NCI-H2081 (cell line): ENCODE measurements at places on chromosomes 7 and 10.
A peak's percentile ranks its signal among the peaks of the same experiment; 100 is the strongest.

- DNase-seq, result no peak
Observed at GRCh38 chr10:74039561-74040145, 41.7 kb downstream of the VCL start.

DNA sequence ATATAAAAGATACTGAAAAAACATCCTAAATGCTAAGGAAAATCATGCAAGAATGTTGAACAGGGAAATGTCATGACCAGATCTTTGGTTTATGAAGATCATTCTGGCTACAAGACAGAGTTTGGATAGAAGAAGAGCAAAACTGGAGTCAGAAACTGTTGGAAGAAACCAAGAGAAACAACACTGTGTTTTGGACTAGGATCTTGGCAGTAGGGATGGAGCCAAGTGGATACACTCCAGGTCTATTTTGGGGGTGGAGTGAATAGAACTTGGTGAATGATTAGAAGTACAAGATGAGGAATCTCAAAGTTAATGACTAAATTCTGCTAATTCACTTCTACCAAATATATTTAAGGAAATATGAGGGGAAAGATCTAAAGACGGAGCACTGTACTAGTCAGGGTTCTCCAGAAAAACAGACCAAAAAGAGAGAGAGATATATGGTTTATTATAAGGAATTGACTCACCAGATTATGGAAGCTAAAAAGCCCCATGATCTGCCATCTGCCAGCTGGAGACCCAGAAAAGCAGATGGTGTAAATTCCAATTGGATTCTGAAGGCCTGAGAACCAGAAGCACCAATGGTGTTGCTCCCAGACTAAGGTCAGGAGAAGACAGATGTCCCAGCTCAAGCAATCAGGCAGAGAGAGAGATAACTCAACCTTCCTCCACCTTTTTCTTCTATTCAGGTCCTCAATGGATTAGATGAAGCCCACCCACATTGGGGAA is 254.9 kb downstream of the TRIL start:
- no peak for DNase-seq

DNA sequence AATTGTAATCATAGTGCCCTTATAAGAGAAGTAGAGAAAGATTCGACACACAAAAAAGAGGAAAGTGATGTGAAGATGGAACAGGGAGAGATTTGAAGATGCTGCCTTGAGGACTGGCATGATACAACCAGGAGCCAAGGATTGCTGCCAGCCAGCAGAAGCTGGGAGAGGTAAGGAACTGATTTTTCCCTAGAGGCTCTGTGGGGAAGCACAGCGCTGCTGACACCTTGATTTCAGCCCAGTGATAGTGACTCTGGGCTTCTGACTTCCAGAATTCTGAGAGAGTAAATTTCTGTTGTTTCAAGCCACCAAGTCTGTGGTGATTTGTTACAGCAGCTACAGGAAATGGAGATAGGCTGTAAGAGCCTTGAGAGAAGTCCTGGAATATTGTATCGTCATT is 98.2 kb downstream of the RAB11FIP2 start:
- no peak for DNase-seq

- no peak for DNase-seq
Observed at GRCh38 chr7:11355399-11356005, 381.8 kb downstream of the PHF14 start.

GRCh38 chr7:36617408-36617807 is 106.9 kb downstream of the AOAH start:
- no peak for DNase-seq

DNA sequence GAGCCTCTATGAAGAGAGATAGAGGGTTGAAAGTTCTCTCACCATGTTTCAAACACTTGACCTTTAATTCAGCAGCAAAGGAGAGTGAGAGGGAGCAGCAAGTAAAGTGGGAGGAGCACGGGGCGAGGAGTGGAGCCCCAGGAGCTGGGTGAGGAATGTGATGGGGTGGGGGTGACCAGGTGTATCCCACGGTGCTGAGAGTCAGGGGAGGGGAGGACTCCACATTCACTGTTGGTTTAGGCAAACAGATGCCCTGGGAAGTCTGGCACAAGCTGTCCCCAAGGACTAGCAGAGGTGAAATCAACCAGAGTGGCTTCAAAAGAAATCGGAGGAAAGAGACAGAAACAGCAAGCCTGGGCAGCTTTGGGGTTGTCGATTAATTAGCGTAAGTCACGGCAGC is 101.8 kb upstream of the PITRM1 start:
- DNase-seq, result no peak

GRCh38 chr10:35564341-35564968 is 40.7 kb upstream of the GJD4 start:
- DNase-seq, result no peak

DNA sequence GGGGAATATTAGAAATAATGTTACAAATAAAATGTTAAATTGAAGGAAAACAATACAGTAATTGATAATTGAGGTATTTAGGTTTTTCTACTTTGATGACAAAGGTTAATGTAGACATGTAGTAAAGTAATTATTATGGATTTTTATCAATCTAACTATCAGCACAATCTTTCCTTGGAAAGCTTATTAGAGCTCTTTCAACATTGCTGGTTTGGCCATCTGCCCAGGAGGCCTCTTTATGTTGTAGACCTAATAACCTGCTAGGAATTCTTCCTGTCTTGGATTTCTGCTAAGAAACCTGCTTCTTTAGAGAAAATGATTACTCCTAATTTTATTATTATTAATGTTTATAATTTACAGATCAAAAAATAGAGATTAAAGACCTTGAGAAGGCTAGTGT is 78.9 kb downstream of the CHRM2 start:
- no peak for DNase-seq

- DNase-seq, result no peak
Observed at GRCh38 chr10:108545921-108546320, 1377.4 kb downstream of the XPNPEP1 start.

GRCh38 chr10:128793726-128794655 is 667.8 kb upstream of the MKI67 start:
- no peak for DNase-seq

- no peak for DNase-seq
Observed at GRCh38 chr10:47184724-47185330, 115.2 kb upstream of the GDF10 start.

- DNase-seq, result no peak
Observed at GRCh38 chr10:22833781-22834180, 94.1 kb upstream of the ARMC3 start.

- no peak for DNase-seq
Observed at GRCh38 chr7:67564959-67565358, 568.3 kb downstream of the TYW1 start.

DNA sequence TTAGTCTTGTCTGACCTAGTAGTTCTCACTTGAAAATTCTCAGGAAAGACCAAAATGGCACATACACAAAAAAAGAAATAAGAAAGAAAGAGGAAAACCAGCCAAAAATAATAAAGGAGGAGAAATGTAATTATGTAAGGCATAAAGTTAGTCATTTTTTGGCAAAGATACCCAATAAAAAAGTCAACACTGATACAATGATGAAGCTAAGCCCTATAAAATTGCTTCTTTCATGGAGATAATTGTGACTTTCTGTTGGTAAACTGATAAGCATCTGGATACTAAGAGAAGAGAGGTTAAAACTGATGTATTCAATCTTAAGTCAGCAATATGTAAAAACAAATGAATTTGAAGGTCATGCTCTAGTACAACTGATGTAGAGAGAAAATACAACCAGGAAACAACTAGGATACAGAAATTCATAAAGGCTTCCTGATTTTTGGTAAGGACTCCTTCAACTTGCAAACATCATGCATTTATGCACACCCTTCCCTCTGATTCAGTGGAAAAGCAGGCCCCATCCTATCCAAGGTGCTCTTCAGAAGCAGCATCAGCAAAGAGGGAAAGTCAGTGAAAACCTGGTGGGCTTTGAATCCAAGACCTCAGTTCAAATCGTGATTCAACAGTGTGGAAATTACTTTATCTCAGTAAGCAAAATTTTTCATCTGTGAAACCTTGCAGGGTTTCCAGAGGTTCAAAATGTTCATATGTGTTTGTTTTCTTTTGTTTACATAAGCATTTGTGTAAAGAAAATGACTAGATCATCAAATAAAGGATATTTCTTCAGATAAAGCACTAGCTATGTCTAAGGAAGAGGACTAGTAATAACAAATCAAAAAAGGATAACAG is 32.6 kb downstream of the IMMP2L start:
- DNase-seq, result no peak

DNA sequence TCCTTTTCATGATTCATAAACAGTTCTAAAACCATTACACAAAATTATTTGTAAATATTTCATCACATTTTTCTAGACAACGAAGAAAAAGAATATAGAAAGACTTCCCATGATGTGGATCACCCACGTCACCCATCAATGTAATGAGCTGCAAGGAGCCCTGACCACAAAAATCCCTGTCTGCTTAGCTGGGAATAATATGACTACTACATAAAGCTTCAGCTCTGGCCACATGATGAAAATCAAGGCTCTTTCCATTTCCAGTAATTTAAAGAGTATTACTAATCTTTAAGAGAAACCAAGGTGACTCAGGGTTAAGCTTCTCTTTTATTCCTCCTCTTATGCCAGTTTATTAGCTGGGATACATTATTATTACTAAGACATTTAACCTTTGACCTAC is 180.8 kb upstream of the CACNA2D1 start:
- DNase-seq, result no peak

- peak; percentile 42 for DNase-seq
Observed at GRCh38 chr10:12902135-12902572, 99.4 kb downstream of the CCDC3 start.

- DNase-seq, result peak; percentile 37
Observed at GRCh38 chr7:77537778-77538280, 734 bp downstream of the PTPN12 start.

GRCh38 chr7:138097064-138097741 is 20.9 kb downstream of the AKR1D1 start:
- DNase-seq, result peak; percentile 16

GRCh38 chr10:77781451-77782327 is 144.1 kb upstream of the KCNMA1 start:
- no peak for DNase-seq

DNA sequence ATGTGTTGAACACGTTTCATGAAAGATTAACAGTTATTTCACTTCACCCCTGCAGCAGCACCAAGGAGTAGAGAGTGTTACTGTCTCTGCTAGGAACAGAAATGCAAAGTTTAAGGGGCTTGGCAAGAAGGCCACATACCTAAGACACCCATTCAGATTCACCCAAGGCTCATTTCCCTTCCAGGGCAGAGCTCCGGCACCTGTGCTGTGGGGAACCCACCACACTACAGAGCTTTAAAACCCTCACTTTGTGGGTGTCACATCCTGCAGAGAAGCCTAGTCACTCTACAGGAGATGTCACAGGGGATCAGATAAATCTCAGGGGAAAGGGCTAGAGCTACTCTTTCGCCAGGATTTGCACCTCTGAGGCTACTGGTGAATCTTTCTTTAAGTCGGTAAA is 176.1 kb upstream of the KLF6 start:
- DNase-seq, result no peak

DNA sequence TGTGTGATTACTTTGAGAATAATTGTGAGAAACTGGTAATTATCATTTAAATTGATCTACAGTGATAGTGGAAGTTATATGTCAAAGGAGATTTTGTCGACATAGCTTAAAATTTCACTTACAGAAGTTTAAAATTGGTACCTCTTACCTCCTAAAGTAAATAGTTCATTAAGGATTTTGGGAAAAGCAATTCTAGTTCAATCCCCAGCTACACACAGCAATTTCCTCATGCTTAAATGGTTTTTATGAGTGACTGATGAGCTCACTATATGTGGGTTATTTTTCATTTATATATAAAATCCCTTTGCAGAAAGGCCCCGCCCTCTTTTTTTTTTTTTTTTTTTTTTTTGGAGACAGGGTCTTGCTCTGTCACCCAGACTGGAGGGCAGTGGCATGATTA is 12.7 kb downstream of the KMT2E start:
- no peak for DNase-seq

GRCh38 chr7:157409149-157409752 is 72.4 kb downstream of the DNAJB6 start:
- DNase-seq, result no peak

DNA sequence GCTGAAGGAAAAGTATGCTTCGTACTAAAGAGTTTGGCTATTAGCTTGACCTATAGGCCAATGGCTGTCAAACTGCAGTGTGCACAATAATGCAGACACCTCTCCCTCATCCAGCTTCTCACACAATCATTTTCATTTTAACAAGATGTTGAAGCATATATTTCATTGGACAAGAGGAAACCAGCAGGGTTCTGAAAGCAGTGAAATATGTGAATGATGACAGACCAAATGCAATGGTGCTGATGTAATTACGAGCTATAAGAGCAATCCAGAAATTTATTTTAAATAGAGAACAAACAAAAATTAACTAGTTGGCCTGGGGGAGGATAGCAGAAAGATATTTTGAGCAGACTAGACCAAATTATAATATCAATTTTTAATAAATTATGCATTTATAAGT is 331.5 kb upstream of the AKR1E2 start:
- DNase-seq, result no peak

GRCh38 chr10:116043861-116044260 is 229.1 kb downstream of the GFRA1 start:
- DNase-seq, result no peak

- no peak for DNase-seq
Observed at GRCh38 chr7:82549616-82550285, 106.2 kb upstream of the CACNA2D1 start.

DNA sequence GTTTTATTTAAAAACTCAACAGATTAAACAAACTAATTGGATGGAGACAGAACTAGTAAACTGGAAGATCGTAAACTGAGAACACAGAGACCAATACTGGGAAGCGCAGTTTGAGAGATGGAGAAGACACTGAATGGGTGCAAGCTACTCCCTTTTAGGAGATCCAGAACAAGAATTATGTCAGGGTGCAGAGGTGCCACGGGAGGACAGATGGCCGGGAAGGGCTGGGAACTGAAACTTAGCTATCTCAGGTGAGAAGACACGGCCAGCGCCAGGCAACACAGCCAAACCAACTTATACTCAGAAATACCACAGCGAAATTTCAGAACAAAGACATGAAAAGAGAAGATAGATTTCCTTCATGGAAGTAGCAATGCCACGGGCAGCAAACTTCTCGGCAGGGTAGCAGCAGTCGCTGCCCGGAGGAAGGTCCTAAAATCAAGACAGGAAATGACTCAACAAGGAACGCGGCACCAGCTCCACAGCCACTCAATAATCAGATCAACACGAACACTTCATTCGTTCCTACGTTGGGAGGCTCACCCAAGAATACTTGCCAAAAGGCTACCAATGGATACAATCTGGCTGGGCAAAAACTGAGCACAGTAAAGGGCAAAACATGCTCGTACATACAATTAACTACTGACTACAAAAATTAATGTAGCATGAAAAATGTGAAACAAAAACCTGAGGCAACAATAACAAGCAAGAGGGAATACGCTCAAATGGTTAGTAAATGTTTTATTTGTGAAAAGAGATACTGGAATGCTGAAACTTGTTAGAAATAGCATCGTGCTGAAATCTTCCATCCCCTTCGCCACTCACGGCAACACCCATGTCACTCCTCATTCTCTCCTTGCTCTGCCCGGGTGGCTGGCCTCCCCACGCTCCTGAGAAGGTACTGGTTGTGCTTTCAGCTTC is 2.2 kb upstream of the LRRC27 start:
- DNase-seq, result peak; percentile 14
